BE2C (cell line): ENCODE measurements at places on chromosomes 1 and 21.

- no peak for DNase-seq
Observed at GRCh38 chr1:1262758-1263157, 10.9 kb downstream of the UBE2J2 start.

DNA sequence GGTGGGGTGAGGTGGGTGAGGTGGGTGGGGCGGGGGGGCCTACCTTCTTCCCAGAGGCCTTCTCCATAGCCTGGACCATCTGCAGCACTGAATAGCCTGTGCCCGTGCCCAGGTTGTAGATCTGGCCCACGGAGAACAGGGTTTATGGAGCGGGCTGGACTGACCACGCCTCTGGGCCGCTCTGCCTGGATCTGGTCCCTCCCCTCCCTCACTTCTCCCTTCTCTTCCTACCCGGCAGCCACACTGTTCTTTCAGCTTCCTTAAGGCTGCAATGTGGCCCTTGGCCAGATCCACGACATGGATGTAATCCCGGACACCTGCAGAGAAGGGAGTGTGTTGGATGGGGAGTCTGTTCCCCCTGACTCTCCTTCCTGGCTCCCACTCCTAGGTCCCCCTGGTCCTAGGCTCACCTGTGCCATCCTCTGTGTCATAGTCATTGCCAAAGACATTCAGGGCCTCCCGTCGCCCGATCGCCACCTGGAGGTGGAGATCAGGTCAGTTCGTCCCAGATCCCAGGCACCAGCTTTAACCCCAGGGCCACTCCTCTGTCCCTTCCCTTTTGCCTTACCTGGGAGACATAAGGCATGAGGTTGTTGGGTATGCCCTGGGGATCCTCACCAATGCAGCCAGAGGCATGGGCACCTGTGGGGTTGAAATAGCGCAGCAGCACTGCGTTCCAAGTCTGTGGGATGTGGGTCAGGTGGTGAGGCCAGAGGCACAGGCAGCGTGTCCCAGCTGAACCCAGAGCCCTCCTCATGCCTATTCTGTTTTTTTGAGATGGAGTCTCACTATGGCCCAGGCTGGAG lies 3.9 kb downstream of the GALE start:
- no peak for DNase-seq

GRCh38 chr1:109213345-109213823 lies 334 bp upstream of the SARS1 start:
- no peak for DNase-seq

DNA sequence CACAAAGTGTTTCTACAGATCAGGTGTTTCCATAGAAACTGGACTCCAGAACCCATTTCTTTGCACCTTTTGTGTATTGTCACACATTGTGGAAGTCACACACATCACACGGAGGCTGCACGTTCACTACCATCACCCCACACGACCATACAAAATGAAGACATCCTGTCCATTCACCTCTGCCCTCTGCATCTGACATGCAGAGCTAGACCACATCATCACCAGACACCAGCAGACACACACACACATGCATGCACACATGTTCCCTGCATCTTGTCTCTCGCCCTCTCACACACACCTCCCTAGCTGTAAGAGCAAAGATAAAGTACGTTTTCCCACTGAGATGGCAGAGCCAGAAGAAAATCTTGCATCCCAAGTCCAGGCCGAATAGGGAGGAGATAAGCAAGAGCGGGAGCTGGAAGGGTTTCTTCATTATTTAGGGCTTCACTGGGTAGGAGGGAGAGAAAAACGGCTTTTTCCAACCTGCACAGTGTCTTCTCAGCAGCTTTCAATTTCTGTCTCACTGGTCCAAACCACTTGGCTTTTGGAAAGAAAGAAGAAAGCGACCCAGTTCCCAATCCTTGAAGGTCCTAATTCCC lies 709 bp downstream of the PRELP start:
- DNase-seq, result no peak

GRCh38 chr1:184956999-184957700 lies 17.2 kb downstream of the NIBAN1 start:
- DNase-seq, result no peak

DNA sequence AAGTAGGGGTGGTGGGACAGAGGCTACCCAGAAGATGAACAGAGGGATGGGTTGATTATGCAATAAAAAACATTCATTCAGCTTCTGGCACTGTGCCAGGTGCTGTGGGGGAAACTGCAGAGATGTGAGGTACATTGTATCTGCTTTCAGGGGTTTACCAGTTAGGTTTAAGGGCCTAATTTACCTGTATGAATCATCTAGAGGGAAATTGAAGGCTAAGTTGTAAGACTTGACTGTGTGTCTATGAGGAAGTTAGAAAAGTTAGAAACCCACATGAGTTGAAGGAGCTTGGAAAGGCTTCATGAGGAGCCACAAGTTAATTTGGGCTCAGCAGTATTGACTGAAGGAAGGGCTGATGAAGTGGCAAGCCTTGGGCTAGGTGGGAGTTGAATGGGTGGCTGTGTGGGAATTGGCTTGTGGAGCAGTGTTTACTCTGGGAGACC lies 36.7 kb upstream of the APOBEC4 start:
- DNase-seq, result peak; percentile 20

DNA sequence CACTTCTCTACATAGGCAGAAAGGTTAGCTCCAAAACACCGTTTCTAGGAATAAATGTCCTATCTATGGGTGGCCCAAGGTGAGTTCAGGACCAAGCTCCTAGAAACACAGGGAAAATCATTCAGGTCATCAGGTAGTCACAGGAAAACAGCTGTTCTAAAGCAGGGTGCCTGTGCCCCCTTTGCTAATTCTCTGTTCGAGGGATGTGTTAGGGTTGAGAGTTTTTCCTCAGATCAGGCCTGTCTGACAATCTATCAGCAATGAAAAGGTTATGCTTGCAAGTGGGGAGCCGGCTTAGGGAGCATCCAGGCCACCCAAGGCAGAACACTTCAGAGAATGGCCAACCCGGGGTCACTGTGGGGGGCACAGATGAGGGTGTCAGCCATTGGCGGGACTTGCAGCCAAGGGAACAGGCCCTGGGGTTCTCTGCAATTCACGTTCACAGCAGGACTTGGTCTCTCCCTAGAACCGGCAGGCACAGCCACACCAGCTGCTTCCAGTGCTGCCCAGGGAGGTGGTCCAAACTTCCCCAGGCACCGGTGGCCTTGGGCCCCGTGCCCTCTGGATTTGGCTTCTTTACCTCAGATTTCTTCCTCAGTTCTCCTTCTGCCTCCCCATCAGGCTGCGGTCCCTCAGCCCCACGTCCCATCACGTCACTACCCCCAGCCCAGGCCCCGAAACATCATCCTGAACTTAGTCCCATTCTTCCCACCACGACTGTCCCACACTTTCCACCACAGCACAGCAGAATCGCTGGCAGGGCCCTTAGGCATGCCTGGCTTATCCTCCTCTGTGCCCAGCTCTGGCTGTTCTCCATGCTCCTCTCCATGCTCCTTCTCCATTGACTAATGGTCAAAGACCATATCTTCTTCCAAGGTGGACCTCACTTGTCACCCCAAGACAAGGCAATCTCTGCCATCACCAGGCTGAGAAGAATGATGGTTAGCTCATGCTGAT lies 11.0 kb downstream of the CD2 start:
- no peak for DNase-seq

- no peak for DNase-seq
Observed at GRCh38 chr21:38342739-38343138, 85.9 kb downstream of the KCNJ15 start.

DNA sequence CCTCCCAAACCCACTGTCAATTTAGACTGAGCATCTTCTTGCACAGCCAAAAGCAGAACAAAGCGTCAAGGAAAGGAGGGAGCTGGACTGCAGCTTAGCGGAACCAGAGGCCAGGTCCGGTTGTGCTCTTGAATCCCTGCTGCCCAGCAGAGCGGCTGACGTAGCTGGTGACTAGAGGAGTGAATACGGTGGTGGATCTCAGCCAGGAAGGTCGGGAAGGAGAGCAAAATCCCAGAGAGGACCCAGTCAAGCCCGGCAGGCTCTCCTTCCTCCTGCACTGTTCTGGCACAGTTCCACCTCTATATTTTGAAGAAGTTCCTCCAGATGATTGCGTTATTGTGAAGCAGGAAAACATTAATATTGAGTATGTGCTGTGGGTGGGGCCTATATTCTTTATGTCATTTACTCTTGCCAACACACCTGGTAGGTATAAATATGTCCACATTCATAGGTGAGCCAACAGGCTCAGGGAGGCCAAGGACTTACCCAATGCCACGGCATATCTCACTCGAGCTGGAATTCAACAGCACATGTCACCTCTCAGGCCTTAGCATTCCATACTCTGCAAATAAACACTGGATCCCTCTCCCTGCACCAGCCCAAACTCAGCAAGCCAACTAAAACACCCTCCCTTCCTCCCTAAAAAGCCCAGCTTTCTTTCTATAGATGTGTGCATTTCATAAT lies 23.6 kb upstream of the ABCB10 start:
- no peak for DNase-seq

DNA sequence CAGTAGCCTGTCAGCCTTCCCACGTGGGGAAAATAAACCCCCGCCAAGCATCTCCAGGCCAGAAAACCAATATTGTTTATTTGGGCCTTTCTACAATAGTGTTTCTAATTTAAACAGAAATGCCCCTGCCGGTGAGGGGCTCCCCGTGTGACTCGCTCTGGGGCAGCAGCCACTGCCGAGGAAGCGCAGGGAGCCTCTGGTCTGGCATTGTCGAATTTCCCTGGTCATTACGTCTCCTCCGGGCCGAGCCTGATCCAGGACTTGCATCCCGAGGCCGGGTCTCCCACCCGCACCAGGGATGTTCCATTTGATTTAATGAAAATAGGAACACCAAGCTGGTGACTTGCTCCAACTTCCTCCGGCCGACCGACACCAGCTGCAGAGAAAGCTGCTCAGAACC lies 20.5 kb downstream of the PRDM16 start:
- DNase-seq, result no peak

- DNase-seq, result no peak
Observed at GRCh38 chr1:27026621-27027574, 14.2 kb upstream of the TENT5B start.

DNA sequence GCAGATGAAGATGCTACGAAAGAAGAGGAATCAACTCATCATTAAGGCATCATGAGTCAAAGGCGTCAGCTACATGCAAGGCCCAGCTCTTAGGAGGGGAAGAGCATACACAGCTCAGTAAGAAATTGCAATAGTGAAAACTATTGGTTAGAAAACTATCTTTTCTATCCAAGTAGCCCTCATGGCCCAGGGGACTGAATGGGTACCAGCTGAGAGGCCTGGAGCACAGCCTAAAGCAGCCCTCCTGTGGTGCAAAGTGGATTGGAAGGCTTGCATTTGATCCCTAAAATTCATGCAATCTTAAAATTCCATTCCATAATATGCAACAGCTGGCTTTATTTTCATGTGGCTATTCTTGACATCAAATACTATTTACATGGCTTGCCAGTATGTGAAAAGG lies 251.8 kb upstream of the USP24 start:
- DNase-seq, result no peak

DNA sequence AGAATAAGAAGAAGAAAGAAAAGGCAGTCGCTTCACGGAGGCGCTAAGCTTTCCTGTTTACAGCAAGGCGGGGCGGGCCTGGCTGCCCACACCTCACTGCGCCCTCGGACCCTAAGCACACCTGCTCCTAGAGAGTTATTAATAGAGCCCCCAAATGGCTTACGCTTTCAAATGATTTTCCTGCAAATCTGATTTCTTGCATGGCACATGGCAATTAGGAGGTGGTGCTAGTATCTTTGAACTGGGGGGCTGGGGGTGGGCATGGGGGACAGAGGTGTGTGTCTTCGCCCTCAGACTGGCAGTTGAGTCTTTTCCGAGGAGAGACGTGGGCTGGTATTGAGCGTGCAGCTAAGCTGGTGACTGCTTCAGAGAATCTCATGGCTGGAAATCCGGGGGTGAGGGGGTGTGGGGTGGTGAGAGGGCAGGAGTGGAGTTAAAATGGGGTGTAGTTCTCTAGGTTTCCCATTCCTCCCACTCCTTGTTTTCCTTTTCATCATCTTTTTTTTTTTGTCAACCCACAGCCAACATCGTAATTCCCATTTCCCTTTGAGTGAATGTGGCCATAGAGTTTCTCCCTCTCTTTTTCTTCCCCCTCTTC lies 1.3 kb downstream of the S1PR1 start:
- DNase-seq, result no peak

GRCh38 chr1:54114955-54115354 lies 37.8 kb downstream of the CDCP2 start:
- DNase-seq, result no peak

- no peak for DNase-seq
Observed at GRCh38 chr1:972726-973458, 6.6 kb downstream of the PLEKHN1 start.

DNA sequence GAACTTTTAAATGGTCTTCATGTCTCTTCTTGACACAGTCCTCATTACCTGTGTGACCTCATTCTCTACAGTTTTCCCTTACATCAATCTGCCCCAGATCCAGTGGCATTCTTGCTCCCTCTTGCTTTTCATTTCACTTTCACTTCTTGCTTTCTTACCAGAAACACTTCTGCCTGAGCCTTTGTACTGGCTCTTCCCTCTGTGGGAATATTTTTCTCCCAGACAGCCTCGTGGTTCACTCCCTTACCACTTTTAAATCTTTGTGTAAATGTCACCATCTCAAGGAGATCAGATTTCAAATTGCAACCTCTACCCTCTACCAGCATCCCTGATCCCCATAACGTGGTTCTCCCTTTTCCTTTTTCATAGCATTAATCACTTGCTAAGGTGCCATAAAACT lies 73.2 kb downstream of the DISC1 start:
- no peak for DNase-seq

DNA sequence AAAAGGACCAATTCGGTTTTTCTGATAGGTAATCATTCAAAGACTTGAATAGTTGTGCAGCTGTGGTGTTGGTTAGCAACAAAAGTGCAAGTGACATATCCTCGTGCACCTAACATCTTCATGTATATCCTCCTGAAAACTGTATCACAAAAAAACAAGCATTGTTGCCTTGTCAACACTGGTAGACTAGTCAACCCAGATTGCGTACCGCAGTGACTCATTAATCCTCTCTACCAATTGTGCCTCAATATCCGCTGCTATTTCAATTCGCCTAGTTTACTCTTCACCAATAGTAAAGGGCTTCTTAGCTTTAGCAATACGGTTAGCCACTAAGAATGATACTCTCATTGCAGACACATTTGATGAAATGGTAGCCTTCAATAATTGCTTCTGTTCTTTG lies 3.5 kb downstream of the HHAT start:
- no peak for DNase-seq

DNA sequence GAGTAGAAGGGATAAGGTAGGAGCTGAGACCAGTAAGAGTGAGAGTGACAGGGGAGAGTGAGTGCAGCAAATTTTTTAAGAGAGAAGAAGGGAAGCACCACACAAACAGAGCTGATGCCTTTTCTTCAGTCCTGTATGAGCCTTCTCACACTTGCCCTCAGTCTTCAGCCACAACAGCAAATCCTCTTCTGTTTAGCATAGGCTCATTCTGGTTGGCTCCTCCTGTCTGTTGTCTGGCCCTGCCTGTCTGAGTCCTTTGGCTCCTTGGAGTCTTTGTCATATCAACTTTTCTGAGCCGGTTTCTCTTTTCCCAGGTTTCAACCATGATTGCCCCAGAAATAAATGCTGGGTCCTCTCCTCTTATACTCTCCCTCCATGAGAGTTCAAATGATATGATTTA lies 12.7 kb upstream of the CASQ1 start:
- DNase-seq, result no peak

DNA sequence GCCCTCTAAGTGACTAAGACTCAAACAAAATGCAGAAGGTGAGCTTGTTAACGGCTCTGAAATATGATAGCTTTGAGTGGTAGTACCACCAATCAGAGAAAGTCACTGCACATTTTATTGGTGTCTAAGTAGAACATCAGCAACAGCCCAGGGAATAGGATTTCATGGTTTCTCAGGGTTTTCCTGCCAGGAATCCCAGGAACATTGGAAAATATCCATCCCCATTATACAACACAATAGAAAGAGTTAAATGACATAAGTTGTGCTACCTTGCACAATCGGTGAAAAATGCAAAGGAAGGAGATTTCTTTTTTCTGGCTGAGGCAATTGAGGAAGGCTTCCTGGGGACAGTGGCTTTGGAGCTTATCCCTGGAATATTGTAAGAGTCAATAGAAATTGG lies 283.1 kb downstream of the HLX start:
- no peak for DNase-seq
